ENCODE measurements at places on chromosomes 12 and 14.
A peak's percentile ranks its signal among the peaks of the same experiment; 100 is the strongest.

GRCh38 chr14:101494826-101495225 lies 66.5 kb upstream of the DIO3 start:
- H3K4me1 ChIP-seq: no peaks in the 10 kb centered on the region
- peaks cover 2% of the 10 kb centered on the region for H3K27me3 ChIP-seq
- H3K36me3 ChIP-seq: no peaks in the 10 kb centered on the region
- no peak for DNase-seq
- no peak overlapping the region for H3K4me3 ChIP-seq

DNA sequence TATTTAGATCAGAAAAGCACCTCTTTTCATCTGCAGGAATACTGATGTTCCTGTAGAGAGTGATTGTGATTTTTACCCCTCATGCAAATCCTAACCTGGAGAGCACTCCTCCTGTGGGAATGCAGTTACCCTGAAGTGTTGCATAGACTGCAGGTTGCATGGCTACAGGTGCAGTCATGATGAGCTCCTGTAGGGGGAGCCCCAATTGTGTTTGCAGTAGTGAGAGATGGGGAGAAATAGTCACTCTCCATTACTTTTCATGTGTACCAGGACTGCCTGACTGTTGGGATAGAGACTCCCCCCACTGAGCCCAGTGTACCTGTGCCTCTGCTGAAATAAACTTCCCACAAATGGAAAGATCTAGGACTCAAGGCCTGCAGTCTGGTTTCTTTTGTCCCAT lies 1086.5 kb downstream of the SLC6A15 start:
- H3K27ac ChIP-seq: no peak overlapping the region
- H3K27me3 ChIP-seq: no peaks in the 10 kb centered on the region
- H3K4me3 ChIP-seq: no peak overlapping the region
- DNase-seq: peak; percentile 26
- no peaks in the 10 kb centered on the region for H3K4me1 ChIP-seq

DNA sequence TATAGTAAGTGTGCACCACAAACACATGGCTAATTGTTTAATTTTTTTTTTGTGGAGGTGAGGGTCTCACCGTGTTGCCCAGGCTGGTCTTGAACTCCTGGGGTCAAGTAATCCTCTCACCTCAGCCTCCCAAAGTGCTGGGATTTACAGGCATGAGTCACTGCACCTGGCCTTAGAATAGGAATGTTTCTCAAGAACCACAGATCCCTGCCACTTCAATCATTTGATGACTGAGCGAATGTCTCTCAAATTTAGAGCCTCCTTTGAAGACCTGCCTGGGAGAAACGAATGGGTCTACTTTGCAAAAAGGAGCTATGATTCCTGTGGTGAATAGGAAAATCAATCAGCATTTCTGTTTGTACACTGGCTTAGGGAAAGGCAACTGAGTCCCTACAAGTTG lies 33.5 kb upstream of the CHST11 start:
- H3K4me3 ChIP-seq: no peak overlapping the region
- H3K27ac ChIP-seq: no peak overlapping the region
- H3K4me1 ChIP-seq: peaks cover 9% of the 10 kb centered on the region
- H3K27me3 ChIP-seq: peaks cover 4% of the 10 kb centered on the region

DNA sequence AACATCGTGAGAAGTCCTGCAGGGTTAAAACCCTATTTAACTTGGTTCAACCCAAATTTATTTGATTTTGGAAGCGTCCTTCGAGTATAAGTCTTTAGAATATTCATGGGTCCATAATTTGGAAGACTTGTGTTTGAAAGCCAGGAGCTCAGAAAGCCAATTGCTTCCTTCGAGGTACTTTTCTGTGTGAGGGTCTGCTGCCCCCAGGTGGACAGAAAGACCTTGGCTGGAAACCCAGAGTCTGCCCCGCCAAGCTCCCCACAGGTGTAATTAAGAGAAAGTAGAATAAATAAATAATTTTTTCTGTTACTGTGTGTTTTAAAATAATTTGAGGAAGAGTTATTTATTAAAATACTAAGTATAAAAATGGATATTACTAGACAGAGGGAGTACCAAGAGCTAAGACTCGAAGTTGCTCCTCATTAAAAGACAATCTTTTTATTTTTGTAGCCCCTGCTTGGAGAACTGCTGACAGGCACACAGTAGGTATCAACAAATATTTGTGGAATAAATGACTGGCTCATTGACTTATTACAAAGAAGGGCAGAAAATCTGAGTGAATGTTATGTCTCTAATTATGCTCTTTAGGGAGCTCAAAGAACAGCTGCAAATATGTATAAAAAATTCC lies 105.8 kb downstream of the PAH start:
- H3K36me3 ChIP-seq: no peaks in the 10 kb centered on the region
- no peak for DNase-seq
- no peaks in the 10 kb centered on the region for H3K4me1 ChIP-seq
- no peak overlapping the region for H3K4me3 ChIP-seq
- peaks cover 6% of the 10 kb centered on the region for H3K27me3 ChIP-seq

GRCh38 chr12:124821252-124822200 lies 42.1 kb downstream of the SCARB1 start:
- no peaks in the 10 kb centered on the region for H3K36me3 ChIP-seq
- H3K27me3 ChIP-seq: no peaks in the 10 kb centered on the region
- no peaks in the 10 kb centered on the region for H3K4me1 ChIP-seq
- no peak overlapping the region for H3K4me3 ChIP-seq
- H3K27ac ChIP-seq: no peak overlapping the region

DNA sequence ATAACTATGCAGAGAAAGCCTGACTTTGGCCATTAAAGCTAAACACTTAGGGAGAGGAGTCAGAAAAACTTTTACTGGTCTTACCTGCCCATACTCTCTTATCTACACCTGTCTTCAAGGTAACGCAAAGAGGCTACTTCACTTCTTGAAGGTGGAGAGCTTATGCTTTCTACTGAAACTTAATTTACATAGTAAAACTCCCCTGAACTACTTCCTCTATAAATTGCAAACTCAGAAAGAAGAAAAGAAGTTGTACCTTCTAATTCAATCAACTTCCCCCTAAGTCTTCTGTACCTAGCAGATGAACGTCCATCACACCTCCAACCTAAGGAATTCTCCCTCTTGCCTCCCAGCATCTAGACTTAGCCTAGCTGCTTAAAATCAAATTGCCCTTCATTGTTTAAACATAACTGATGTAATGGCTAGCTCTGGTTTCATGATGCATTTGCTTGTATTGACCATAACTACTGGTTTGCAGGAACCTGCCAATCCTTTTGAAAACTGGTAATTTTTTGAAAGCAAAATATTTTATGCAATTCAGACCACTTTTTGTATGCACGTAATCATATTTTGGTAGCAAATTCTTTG lies 87.7 kb downstream of the STON2 start:
- no peaks in the 10 kb centered on the region for H3K27me3 ChIP-seq
- no peaks in the 10 kb centered on the region for H3K36me3 ChIP-seq

DNA sequence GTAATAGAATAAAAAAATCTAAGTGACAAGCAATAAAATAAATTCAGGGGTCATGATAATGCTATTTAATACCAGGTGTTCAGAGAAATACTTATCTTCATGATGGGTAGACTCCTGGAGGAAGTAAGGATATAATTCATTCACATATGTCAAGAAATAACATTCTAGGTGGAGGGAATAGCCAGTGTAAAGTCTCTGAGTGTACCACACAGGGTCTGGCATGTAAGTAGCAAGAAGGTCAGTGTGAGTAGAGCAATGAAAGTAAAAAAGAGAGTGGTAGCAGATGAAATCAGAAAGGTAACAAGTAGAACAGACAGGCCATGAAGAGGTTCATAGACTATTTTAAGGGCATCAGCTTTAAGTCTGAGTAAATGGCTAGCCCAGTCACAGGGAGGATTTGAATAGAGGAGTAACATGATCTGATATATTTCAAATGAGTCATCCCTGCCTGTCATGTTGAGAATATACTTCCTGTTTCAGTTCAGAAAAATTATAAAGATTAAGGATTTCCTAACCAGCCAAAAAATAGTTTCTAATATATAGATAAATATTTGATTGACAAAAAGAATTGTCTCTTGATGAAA lies 519.9 kb downstream of the C12orf50 start:
- DNase-seq: no peak
- no peaks in the 10 kb centered on the region for H3K36me3 ChIP-seq
- no peak overlapping the region for H3K27ac ChIP-seq

DNA sequence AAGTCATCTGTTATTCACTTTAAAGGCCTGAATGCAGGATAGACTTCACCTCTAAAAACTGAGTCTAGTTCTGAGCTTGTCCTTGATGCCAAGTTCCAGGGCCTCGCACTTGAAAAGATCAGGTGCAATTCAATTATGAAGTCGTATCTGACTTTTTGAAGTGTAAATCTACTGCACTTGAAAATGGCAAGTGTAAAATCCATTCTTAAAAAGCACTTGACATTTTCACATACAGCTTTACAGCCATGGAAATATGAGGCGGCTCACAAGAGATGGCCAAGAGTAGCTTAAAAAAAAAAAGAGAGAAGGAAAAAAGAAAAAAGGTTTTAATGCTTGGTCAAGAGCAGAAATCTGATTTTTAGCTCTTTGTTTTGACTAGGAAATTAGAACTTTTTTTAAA lies 172.5 kb downstream of the GXYLT1 start:
- DNase-seq: no peak
- no peaks in the 10 kb centered on the region for H3K36me3 ChIP-seq
- H3K27ac ChIP-seq: no peak overlapping the region
- H3K4me1 ChIP-seq: no peaks in the 10 kb centered on the region
- no peak overlapping the region for H3K4me3 ChIP-seq

GRCh38 chr12:28051516-28052354 lies 79.2 kb upstream of the PTHLH start:
- no peaks in the 10 kb centered on the region for H3K36me3 ChIP-seq
- no peak overlapping the region for H3K27ac ChIP-seq
- H3K4me1 ChIP-seq: no peaks in the 10 kb centered on the region
- H3K27me3 ChIP-seq: no peaks in the 10 kb centered on the region

GRCh38 chr14:24826390-24826789 lies 192.4 kb upstream of the GZMB start:
- DNase-seq: no peak
- H3K36me3 ChIP-seq: no peaks in the 10 kb centered on the region
- no peak overlapping the region for H3K27ac ChIP-seq

DNA sequence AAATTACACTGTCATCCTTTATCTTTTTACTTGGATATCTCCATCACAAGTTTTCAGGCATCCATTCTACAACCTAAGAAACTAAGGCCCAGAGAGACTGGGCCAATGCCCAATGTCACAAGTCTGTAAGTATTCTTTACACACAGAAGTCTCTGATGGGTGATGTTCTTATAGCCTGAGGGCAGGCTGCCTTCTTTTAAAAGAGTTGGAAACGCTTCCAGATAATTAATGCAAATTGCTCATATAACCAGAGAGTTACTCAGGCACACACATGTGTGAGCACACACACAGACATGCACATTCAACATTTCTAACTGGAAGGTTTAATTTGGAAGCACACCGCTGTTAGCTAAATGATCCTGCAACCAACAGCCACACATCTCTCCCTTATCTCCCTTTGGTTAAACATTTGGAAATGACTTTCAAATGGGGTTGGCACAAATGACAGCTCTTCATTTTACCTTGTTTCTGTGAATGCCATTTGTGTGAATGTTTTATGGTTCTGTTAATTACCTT lies 160.8 kb upstream of the TMPO start:
- H3K27me3 ChIP-seq: peaks cover 15% of the 10 kb centered on the region
- no peaks in the 10 kb centered on the region for H3K4me1 ChIP-seq
- DNase-seq: no peak
- H3K36me3 ChIP-seq: no peaks in the 10 kb centered on the region

GRCh38 chr12:111758120-111758561 lies 8.6 kb upstream of the ALDH2 start:
- H3K4me3 ChIP-seq: no peak overlapping the region
- DNase-seq: no peak
- peaks cover 6% of the 10 kb centered on the region for H3K36me3 ChIP-seq
- peaks cover 28% of the 10 kb centered on the region for H3K4me1 ChIP-seq
- peak overlapping the region; percentile 46 for H3K27ac ChIP-seq
- H3K27me3 ChIP-seq: peaks cover 5% of the 10 kb centered on the region
